ENCODE measurements at places on chromosomes 4 and X.
A peak's percentile ranks its signal among the peaks of the same experiment; 100 is the strongest.

GRCh38 chr4:6273661-6273990 lies 4.0 kb downstream of the WFS1 start:
- DNase-seq: no peak

GRCh38 chr4:44988011-44988410 lies 261.7 kb upstream of the GNPDA2 start:
- no peak for DNase-seq

DNA sequence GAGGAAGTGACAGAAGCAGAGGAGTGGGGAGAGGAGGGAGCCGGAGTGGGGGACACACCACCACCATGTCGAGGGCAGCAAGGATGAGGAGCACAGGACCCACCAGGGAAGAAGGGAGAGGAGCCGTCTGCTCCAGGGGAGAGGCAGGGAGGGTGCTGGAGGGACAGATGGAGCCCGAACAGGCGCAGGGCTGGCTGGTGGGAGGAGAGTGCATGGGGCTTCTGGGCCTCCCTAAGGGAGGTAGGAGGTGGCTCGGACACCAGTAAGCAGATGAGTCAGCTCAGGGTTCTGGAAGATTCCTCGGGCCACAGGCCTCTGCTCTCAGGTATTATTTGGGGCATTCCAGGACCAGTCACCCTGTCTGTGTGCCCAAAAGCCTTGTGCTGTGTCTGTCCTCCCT lies 29.8 kb downstream of the ATP2B3 start:
- DNase-seq: no peak

DNA sequence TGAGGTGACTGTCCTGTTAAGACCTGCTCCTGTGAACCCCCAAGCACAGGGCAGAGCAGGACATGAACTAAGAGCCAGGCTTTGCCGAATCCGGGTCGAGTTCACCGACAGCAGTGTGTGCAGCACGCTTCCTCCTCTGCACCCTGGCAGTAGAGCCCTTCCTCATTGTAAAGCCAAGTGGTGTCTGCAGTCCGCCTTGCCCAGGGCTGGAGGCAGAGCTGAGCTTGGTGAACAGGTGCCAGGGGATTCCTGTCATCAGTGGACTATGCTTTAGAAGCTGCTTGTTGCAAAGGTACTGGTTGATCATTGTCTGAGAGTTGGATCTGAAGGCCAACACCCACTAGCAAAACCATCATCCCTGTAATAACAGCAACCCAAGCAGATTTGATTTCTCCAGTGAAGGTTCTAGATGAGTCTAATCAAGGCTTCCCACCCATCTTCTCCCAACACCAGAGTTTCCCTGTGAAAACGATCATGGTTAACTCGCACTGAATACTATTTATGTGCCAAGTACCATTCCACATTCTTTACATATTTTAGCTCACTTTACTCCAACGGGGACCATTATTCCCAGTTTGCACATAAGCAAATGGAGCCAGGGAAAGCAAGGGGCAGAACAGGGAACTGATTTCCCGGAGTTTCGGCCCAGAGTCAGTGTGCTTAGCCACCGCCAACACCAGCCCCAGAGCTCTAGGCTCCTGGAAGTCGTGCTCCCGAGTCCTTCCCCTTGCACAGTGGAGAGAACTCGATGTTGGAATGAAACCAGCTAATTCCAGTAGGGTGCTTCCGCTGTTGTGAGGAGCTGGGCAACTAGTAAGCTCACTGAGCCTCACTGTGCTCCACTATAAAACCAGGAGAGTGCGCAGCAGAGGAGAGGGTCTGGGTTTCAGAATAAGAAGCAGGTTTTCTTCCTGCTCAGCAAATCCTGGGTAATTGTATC lies 1.4 kb upstream of the SLC34A2 start:
- DNase-seq: no peak

- no peak for DNase-seq
These were observed 334.4 kb downstream of the DHX15 start for GRCh38 chr4:24249972-24250371.

- DNase-seq: no peak
These were observed 33.5 kb downstream of the NYX start for GRCh38 chrX:41480508-41481260.

DNA sequence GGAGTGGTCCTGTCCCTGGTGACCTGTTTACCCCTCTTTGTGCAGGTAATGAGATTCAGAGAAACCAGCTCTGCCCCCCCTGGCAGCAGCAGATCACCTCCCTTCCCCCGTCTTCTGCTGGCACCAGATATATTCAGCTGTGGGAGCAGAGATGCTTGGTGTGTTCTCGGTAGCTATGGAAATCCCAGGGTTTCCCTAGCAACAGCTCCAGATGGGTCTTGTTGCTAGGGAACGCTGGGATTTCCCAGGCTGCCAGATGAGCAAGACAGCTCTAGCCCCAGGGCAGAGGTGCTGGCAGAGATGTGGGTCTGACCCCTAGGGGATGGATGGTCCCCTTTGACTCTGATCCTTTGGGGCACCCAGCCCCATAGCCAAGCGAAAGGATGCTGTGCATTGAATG lies 20.2 kb downstream of the CETN2 start:
- no peak for DNase-seq

DNA sequence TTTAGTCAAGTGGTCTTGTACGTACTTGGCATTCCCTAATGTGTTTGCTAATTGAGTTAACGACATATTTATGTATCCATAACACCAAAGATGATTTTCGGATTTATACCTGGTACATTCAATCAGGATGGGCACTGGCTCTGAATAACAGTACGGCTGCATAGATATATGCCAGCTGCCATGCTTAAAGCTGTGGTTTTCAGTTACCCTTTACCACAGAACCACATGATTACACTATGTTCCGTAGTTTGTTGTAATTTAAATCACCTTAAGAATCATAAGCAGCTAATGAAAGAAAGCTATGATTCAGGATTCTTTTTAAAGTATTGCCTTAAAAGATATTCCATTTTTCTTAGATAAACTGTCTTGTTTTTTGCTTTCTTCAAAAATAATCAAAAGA lies 53.6 kb downstream of the FIP1L1 start:
- DNase-seq: no peak

GRCh38 chrX:31178064-31178768 lies 106.4 kb upstream of the FTHL17 start:
- no peak for DNase-seq

- no peak for DNase-seq
These were observed 139.2 kb downstream of the PCDH18 start for GRCh38 chr4:137393044-137393443.

GRCh38 chrX:9857575-9858474 lies 71.6 kb downstream of the SHROOM2 start:
- no peak for DNase-seq

DNA sequence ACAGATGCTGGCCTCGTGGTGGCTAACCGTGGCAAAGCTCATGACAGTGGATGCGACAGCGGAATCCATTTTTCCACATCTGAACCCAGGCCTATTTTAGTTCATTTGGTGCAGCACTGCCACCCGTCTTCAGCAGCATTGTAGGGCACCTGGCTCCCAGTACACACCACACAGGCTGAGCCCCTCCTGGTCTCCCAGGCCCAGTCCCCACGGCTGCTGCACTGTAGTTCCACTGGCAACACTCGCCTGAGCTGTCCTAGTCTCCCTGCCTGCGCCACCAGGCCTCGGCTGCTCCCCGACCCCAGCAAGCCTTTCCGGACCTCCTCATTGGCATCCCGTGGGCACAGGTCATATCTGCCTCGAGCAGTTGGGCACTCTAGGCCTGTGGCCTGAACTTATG lies 76.2 kb downstream of the MTMR1 start:
- DNase-seq: no peak

GRCh38 chrX:112008724-112009123 lies 73.9 kb downstream of the TRPC5 start:
- peak; percentile 2 for DNase-seq

DNA sequence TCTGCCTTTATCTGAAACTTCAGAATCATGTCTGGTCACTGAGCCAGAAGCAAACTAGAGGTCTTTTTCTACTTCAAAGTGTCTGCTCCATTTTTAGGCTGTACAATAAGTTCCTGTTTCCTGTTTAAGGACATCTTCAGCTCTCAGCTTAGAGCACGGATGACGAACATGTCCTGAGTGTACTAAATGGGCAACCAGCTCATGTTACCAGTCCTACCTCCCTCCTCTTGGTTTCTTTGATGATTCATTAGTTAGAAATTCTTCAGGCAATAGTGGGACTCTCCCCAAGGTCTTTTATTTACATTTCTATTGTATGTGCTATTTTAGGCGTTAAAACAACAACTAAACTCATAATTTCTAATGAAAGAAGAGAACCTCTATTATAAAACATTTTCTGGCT lies 58.0 kb downstream of the ENPEP start:
- DNase-seq: no peak

GRCh38 chrX:16946971-16947562 lies 609 bp downstream of the REPS2 start:
- no peak for DNase-seq

DNA sequence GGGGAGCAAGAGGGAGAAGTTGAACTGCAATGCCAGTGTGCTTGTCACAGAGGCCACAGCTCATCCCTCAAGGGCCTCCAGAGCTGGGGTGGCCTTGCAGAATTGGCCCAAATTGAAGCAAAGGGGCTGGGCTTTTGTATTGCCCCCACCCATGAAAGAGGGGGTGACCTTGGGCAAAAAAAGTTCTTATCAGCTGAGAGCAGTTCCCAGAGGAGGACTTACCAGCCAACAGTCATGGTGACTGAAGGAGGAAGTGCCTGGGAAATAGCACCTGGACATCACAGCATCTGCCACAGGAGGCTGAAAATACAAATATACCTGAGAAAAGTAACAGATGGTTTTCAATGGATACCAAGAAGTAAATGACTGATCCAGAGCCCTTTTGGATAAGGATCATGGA lies 262.4 kb downstream of the MID1IP1 start:
- DNase-seq: no peak

DNA sequence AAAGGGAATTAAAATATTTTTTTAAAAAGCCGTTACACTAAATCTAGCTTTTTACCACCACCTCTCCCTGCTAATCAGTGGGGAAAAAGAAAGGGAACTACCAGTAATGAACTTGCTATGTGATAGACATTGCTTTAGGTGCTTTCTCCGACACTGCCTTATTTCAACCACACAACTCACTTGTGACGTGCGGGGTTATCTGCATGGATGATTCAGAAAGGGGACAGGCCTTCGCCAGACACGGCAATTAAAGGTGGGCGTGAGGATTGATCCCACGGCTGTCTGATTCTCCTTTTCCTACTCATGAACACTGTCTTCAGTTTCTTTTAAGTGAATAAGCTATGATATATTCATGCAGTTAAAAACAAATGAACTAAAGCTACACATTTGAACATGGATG lies 882 bp upstream of the CXCR3 start:
- DNase-seq: peak; percentile 79

- no peak for DNase-seq
These were observed 95.5 kb downstream of the ZNF827 start for GRCh38 chr4:145843148-145843547.

DNA sequence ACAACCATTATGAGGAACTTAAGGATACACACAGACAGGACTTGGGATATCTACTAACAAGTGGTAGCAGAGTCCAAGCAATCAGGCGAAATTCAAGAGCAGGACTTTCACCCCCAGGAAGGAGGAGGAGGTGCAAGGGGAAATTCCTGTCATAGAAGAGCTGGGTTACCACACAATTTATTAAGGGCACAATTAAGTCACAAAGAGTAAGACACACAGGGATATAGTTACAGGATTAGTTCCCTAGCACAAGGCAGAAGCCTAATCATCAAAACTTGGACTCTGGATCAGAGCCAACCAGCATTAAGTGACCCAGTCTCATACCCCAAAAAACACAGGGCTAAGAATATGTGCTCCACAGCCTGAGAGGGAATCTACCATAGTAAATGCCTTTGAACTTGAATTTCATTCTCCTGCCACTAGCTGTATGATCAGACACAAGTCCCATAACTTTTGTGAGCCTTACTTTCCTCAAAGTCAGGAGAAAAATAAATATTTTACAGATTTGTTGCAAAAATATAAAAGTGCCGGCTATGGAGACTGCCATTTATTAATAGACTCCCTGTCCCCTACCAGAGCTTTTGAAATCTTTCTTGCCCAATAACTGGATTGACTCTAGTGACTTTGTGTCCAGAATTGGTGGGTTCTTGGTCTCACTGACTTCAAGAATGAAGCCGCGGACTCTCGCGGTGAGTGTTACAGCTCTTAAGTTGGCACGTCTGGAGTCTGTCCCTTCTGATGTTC lies 87.0 kb downstream of the SYNPO2 start:
- DNase-seq: no peak

DNA sequence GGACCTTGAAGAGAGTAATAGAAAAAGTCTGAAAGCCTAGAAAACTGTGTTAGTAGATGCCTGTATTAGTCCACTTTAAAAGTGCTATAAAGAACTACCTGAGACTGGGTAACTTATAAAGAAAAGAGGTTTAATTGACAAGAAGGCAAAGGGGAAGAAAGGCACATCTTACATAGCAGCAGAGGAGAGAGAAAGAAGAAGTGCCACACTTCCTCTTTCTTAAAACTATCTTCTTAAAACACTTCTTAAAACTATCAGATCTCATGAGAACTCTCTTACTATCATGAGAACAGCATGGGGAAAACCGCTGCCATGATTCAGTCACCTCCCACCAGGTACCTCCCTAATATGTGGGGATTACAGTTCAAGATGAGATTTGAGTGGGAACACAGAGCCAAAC lies 18.8 kb upstream of the COL25A1 start:
- DNase-seq: no peak

DNA sequence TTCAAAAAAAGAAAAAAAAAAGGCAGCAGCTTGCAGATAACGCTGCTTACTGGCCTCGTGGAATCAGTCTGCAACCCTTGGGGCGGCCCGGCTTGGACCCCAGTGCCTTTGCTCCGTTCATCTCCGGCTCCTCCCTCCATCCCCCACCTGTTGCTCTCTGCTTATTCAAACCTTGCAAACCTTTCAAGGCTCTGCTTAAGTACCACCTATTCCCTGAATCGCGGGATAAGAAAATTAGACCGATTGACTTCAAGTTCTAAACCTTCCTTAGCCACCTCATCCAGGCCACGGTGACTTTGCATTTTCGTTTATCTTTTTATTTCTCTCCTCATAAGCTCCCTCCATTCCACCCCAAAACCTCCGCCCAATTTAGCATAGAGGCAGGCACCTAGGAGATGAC lies 1.4 kb upstream of the PHKA1 start:
- DNase-seq: no peak

DNA sequence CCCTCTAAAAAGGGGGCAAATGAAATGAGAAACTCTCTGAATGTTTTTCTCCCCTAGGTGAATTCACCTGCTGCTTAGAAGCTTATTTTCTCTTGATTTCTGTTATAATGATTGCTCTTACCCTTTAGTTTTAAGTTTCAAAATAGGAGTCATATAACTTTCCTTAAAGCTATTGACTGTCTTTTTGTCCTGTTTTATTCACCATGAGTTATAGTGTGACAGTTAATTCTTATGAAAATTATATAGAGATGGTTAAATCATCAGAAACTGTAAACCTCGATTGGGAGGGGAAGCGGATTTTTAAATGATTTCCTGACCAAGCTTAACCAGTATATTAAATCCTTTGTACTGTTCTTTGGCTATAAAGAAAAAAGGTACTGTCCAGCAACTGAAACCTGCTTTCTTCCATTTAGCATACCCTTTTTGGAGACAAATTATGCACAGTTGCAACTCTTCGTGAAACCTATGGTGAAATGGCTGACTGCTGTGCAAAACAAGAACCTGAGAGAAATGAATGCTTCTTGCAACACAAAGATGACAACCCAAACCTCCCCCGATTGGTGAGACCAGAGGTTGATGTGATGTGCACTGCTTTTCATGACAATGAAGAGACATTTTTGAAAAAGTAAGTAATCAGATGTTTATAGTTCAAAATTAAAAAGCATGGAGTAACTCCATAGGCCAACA lies 4.2 kb downstream of the ALB start:
- no peak for DNase-seq

Data from stimulated activated CD4-positive, alpha-beta T cell treated with anti-CD3 and anti-CD28 coated beads, Interleukin-1b, Interleukin-23, amount 100 ng/mL, for 48 hours (primary cell).